ENCODE measurements at places on chromosomes 3 and 15.

- DNase-seq = no peak
Observed at GRCh38 chr3:45623846-45624245, 29.3 kb downstream of the LIMD1 start.

GRCh38 chr15:52331490-52332240 is 36.1 kb upstream of the MYO5C start:
- no peak for DNase-seq

- DNase-seq = no peak
Observed at GRCh38 chr15:85071061-85071460, 89.4 kb downstream of the PDE8A start.

DNA sequence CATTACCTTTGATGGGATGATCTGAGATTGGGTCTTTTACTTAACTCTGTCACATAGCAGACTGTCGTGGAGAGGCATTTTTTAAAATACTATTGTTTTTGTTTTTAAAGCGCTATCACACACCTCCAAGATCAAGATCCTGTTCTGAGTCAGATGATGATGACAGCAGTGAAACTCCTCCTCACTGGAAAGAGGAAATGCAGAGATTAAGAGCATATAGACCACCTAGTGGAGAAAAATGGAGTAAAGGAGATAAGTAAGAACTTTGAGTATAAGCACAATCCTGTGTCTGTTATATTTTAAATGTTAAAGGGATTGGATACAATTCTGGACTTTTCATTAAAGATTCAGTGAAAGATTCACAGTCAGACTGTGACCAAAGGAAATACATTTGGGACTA is 18.4 kb upstream of the ZBTB47 start:
- DNase-seq = no peak

GRCh38 chr15:34794590-34795206 is 651 bp downstream of the ACTC1 start:
- no peak for DNase-seq

- no peak for DNase-seq
Observed at GRCh38 chr3:29410220-29410619, 129.3 kb downstream of the RBMS3 start.

GRCh38 chr3:157182879-157183278 is 22.9 kb upstream of the CCNL1 start:
- no peak for DNase-seq

DNA sequence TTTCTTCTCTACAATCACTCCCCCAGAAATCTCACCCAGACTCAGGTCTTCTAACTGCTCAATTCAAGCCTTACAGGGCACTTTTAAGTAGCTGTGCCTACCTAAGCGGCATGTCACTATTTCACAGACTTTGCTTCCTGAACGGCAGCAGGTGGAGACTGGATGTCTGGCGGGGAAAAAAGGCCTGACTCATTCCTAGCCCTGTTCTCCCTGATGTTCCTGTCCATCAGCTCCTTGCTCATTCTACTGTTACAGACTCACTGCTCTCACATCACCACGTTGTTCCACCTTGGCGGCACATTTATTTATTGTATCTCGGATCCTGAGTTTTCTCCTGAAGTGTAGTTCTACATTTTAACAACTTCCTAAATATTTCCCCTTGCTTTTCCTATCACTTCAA is 52.6 kb upstream of the ATP11B start:
- no peak for DNase-seq

DNA sequence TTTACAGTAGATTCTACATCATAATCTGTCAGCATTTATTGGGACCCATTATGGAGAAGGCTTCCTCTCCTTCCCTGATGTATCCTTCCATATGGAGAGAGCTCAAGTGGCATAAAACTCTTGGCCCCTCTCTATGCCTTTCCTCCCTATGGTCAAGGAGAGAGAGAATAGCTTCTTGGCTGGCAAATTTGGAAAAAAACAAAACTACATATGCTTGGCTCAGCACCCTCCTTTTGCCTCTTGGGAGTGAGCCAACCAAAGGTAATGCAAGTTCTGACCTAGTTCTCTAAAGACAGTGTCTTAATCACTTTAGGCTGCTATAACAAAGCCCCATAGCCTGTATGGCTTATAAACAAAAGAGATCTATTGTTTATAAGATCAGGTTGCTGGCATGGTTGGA is 37.5 kb downstream of the C3orf70 start:
- no peak for DNase-seq

GRCh38 chr3:49461443-49462171 is 8.5 kb upstream of the DAG1 start:
- no peak for DNase-seq

GRCh38 chr3:168659015-168659414 is 563.3 kb upstream of the GOLIM4 start:
- no peak for DNase-seq

GRCh38 chr3:17639765-17640164 is 102.7 kb downstream of the TBC1D5 start:
- DNase-seq = no peak

GRCh38 chr3:180983136-180983535 is 6.4 kb downstream of the DNAJC19 start:
- no peak for DNase-seq

DNA sequence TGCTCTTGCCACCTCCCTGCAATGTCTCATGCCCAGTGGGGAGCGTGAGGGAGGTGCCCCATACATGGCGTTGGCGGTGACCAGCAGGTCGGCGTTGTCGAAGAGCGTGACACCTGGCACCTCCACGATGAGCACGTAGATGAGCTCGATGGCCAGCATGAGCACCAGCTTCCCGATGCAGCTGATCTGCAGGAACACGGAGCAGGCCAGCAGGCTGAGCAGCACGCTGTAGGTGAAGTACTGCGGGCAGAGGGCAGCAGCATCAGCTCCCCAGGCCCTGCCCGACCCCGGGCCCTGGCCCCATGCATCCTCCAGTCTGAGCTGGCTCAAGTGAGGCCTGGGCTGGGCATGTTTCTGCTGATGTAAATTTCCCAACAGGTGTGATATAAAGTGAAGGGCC is 98.3 kb downstream of the SEC22A start:
- DNase-seq = no peak

- no peak for DNase-seq
Observed at GRCh38 chr3:100360757-100361496, 26.4 kb downstream of the NIT2 start.

DNA sequence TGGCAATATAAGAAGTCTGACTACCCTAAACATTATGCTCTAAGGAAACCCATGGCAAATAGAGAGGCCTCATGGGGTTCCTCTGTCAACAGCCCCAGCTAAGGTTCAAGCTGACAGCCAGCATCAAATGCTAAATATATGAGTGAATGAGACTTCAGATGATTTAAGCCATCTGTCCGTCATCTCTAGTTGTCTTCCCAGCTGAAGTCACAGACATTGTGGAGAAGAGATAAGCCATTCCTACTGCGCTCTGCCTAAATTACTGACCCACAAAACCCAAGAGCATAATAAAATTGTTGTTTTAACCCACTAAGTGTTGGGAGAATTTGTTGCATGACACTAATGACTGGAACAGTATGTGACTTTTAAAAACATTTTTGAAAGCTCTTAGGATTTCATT is 87.3 kb upstream of the IGSF10 start:
- DNase-seq = no peak

DNA sequence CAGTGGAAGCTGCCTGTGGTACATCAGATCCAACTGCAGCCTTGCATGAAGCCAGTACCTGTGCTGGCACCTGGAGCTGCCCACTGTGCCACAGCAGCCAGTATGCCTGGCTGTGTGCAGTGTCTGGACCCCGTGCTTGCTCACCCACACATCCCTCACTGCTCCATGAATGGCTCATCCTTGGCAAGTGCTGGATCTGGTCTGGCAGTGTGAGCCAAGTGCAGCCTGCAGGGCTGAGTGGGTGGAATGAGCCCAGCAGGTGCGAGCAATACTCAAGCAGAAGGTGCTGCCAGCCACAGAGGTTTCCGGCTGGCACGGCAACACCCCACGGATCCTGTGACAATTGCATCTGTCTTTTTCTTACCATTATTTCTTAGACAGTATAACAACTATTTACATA is 488.2 kb upstream of the ROBO2 start:
- DNase-seq = no peak

DNA sequence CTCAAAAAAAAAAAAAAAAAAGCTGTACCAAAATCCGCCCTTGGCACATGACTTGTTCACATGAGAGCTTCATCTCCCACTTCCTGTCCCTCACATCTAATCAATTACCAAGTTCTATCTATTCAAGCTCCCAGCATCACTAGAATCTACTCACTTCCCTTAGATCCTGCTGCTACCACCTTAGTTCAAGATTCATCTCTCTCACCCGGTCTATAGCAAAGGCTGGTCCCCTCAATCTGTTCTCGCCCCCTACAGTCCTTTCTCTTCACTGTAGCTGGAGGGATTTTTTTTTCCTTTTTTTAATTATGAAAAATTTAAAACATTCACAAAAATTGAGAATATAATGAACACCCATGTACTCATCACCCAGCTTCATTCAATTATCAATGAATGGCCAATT is 16.7 kb upstream of the GPR160 start:
- no peak for DNase-seq

DNA sequence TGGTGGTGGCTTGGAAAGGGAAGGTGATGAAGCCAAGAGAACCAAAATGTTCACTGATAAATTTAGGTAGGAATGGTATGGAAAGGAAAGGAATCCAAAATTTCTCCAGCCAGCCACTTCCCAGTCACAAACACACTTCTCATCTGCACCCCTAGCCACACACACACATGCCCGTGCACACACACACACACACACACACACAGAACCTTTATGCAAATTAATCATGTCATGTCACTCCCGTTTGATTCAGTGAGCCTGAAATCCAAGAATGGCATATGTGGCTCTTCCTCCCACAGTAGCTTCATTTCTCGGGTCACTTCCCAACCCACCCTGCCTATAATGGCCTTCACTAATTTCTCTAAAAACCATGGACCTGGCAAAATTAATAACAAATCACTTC is 3.1 kb upstream of the HLTF start:
- no peak for DNase-seq

DNA sequence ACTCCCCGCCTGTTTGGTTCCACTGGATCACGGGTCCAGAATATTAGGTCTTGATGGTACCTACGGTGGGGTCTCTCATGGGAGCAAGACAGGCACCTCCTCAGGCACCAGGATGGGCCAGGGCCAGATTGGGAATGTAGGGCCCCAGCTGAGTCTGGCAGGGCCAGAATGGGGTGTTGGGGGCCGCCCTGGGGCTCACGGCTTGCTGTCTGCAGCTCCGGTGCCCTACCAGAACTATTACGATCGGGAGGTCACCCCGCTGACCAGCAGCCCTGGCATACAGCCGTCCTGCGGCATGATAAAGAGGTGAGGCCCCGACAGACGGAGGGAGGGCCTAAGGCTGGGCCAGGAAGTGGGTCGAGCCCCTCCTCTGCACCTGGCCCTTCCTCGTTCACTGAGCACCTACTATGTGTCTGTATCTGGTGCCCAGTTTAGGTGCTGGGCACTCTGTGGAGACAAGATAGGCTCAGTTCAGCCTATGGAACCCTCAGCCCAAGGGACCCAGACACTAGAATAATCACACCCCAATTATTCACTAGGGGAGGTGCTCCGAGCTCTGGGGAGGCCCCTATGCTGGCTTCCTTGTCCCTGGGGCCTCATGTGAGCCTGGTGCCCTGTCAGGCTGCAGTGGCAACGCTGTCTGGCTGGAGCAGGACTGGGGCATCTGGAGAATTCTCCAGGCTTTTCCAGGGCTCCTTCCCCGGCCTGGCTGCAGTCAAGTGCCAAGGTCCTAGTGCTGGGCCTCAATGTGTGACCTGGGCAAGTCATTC is 37.9 kb downstream of the PSTPIP1 start:
- no peak for DNase-seq

DNA sequence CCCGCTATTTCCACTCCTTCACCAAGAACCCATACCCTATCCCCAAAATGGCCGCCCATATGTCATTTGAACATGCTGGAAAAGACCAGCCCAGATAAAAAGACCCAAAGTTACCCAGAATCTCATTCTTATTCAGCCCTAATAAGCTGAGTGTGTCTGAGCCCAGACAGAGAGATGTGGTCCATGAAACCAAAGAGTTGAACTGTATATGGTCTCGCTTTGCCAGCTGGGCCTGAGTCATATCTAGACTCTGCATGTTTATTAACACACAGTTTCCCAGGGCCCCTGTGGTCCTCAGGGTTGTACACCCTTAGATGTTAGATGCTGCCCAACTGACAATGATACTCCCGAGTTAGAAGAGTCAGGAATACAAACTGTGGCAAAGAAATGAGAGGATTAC is 201.9 kb upstream of the STRIT1 start:
- no peak for DNase-seq

GRCh38 chr3:54223063-54223462 is 100.7 kb downstream of the CACNA2D3 start:
- DNase-seq = no peak

- DNase-seq = no peak
Observed at GRCh38 chr15:80790236-80790635, 11.1 kb downstream of the CEMIP start.

- no peak for DNase-seq
Observed at GRCh38 chr15:40957041-40957555, 3.8 kb downstream of the CHAC1 start.

- no peak for DNase-seq
Observed at GRCh38 chr3:24351779-24352469, 142.7 kb downstream of the THRB start.

DNA sequence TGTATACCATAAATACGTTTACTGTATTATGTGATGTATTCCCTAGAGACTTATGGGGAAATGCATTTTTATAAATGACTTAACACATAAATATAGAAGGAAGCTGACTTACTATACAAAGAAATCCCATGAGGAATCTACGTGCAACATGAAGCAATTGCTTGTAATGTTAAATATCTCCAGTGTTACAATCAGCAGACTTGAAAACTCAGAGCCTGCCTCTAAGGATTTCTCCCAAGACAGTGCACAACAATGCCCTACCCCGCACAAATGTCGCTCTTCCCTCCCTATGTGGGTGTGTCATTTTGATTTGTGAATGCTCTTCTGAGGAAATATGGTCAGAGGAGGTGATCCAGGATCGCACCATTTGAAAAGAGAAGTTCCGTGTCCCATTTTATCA is 629.0 kb downstream of the NR2F2 start:
- DNase-seq = no peak

- DNase-seq = no peak
Observed at GRCh38 chr3:37031096-37031682, 37.9 kb downstream of the MLH1 start.

DNA sequence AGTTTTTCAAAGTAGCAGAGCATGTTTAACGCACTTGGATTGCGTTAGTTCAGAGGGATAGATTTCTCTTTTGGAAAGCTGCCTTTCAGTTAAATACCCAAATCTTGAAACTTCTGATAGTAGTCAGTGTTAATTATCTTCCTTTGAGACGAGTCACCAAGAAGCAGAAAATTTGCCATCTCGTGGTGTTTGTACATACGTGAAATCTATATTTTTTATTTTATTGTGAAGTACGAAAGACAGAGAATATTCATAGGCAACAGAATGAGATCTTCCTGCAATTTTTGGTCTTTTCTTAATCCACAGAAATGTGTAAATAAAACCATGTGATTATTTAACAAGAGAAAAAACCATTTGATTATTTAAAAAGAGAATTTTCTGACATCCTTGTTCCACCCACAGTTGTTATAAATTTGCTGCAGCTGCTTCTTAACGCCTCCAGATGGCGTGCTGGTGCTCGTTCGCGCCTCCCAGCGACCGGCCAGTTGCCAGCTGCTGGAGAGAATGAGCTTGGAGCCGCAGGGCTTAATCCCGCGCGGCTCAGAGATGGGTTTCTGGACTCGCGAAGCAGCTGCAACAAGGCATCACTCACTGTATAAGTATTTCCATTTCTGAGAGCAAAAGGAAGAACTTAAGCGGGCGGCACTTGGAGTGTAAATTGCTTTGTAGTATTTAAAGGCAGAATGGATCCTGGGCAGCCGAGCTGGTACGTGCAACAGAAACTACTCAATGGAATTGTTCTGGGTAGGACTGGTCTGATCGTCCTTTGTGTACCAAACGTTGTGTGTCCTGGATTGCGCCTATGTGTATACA is 10.5 kb upstream of the SLITRK3 start:
- DNase-seq = no peak

Data from vagina (tissue), 2 donors.